NCI-H1436 (cell line): ENCODE measurements at places on chromosomes 16 and 17.

GRCh38 chr17:50818921-50819657, 16.3 kb upstream of the WFIKKN2 start:
- DNase-seq, result no peak

GRCh38 chr17:35726127-35726952, 5.1 kb upstream of the RASL10B start:
- peak; percentile 66 for DNase-seq

- no peak for DNase-seq
Observed at GRCh38 chr17:36858119-36859002, 78.9 kb upstream of the LHX1 start.

- no peak for DNase-seq
Observed at GRCh38 chr16:52554334-52554733, 7.4 kb upstream of the TOX3 start.

GRCh38 chr16:8565498-8565897, 24.8 kb downstream of the TMEM114 start:
- DNase-seq, result no peak

DNA sequence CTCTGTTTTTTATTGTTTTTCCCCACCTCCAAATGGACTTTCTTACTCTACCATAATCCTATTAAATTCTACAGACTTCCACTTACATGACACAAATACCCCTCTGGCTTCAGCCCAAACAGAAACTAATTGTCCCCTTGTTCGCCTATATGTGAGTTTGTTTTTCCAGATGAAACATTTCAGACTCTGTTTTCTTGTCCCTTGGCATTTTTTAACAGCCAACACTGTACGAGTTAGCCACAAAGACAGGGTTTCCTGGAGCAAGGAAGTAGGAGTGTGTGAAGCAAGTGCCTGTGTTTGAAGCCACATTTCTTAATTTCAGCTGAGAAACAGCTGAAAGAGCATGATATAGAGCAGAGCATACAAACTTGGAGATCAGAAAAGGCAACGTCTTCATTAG, 382.2 kb upstream of the CDH5 start:
- DNase-seq, result no peak

DNA sequence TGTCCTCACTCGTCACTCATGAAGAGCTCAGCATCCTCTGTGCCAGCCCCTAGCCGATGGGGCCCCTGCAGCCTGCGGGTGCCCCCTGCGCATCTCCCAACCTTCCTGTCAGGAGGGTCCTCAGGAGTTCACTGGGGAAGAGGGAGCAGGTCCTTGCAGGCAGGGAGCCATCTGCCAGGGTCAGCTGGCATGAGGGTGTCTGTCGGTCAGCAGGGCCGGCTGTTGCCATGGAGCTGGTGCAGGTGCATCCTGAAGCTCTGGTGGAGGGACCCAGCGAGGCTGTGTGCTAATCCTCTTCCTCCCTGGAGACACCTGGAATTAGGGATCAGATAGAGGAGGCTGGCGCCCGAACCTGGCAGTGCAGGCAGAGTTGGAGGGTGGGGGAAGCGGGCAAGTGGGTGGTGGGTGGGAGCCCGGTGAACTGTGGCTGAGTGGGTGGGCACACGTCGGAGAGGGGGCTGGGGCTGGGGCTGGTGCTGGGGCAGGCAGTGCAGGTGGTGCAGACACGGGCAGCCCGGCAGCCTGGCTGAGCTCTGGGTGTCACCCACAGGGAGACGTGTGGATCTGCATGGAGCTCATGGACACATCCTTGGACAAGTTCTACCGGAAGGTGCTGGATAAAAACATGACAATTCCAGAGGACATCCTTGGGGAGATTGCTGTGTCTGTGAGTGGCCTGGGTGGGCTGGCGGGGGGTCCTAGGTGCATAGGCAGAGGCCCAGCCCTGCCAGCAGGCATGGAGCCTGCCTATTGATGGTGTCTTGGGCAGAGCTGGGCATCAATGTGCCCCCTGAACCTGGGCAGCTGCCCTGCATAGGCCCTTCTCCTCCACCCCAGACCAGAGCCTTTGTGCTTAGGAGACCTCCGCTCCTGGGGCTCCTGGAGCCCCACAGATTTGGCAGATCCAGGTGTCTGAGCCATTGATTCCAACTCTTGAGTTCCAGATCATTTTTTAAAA, 17.4 kb downstream of the MAP2K3 start:
- DNase-seq, result no peak
